ENCODE measurements at places on chromosomes 16 and 17. TPM values are rescaled to one million over a fixed set of nuclear protein-coding genes. Genes with fewer than 3 reads are reported as not detected.

- DNase-seq, result peak; percentile 81
Observed at GRCh38 chr17:75877752-75878173, 618 bp downstream of the TRIM47 start.

GRCh38 chr17:62663304-62663703 lies 35.8 kb downstream of the MRC2 start:
- DNase-seq, result no peak

- peak; percentile 61 for DNase-seq
Observed at GRCh38 chr16:55494994-55495421, 13.9 kb upstream of the LPCAT2 start.

DNA sequence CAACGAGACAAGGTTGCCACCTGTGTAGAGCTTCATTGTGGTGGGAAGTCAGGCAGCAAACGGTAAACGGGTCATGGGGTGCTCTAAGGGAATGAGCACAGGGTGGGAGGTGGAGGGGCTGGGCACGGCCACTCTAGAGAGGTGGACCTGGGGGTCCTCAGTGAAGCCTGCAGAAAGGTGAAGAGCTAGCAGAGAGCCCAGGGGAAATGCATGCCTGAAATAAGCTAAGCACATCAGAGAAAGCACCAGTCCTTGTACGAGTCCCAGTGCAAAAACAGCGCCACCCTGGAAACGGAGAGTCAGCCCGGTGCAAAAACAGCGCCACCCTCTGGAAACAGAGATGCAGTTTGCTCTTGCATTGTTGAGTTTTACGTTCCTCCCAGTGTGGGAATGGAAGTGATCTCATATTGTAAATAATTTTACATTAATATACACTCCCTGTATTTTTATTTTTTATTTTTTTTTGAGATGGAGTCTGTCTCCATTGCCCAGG lies 65.0 kb downstream of the TBC1D16 start:
- peak; percentile 74 for DNase-seq

DNA sequence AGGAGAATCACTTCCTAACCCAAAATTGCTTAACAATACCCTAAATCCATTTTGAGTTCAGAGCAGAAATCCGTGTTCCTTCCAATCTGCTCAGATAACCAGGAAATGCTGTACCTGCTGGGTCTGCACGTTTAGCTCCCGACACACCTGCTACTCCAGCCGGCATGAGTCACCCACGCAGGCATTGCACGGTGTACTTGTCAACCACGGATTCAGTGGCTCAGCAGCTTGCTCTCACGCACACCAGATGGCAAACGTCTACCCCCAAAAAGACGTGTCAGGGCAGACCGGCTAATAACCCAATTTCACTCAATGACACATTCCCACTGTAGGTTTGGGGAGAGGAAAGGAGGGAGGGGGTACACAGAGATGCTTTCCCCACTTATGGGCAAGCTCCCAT lies 468.1 kb downstream of the SOX9 start:
- DNase-seq, result peak; percentile 80

- DNase-seq, result no peak
Observed at GRCh38 chr16:23948949-23949411, 113.2 kb downstream of the PRKCB start.

- DNase-seq, result peak; percentile 34
Observed at GRCh38 chr17:77681861-77682260, 276.6 kb upstream of the TNRC6C start.

GRCh38 chr17:47736501-47737495 lies 3.8 kb downstream of the TBX21 start:
- DNase-seq, result no peak

- no peak for DNase-seq
Observed at GRCh38 chr17:888998-889441, 90.6 kb downstream of the NXN start.

- DNase-seq, result no peak
Observed at GRCh38 chr17:15479703-15480102, 12.3 kb upstream of the CDRT4 start.

GRCh38 chr16:67685388-67686112 lies 18.9 kb downstream of the C16orf86 start:
- DNase-seq, result no peak

GRCh38 chr16:54193013-54193664 lies 93.4 kb downstream of the IRX3 start:
- no peak for DNase-seq

GRCh38 chr17:57349541-57350247 lies 93.4 kb downstream of the MSI2 start:
- no peak for DNase-seq

GRCh38 chr16:55154262-55154661 lies 169.7 kb upstream of the IRX6 start:
- no peak for DNase-seq

- DNase-seq, result no peak
Observed at GRCh38 chr17:34379868-34380267, 16.8 kb upstream of the CCL1 start.

DNA sequence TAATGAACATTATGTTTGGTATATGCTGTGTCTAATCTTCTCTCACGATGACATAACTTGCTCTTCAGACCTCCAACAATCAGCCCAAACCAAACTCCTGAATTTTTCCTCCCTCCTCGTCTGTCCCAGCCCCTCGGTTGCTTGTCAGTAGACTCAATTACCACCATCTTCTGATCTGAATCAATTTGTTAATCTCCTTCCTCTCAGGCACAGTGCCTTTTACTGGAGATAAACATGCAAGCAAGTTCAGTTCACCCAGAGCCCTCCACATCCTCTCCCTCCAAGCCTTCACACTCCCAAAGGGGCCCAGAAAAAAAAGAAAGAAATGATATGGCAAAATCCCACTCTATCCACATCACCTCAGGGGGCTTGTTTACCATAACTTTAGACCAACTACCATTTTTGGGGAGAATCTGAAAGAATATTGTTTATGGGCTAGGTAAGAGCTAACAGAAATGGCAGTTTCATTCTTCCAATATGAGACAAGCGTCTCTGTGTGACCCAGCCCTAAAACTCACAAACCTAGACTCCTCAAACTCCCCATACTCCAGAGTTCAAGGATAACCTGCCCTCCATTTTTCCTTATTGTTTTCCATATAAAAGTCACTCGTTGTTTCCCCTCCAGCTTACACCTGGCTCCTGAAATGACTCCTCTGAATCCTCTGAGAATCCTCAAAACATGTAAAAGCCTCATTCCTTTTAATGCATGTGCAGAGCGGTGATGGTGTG lies 1.5 kb downstream of the TEX2 start:
- DNase-seq, result no peak

DNA sequence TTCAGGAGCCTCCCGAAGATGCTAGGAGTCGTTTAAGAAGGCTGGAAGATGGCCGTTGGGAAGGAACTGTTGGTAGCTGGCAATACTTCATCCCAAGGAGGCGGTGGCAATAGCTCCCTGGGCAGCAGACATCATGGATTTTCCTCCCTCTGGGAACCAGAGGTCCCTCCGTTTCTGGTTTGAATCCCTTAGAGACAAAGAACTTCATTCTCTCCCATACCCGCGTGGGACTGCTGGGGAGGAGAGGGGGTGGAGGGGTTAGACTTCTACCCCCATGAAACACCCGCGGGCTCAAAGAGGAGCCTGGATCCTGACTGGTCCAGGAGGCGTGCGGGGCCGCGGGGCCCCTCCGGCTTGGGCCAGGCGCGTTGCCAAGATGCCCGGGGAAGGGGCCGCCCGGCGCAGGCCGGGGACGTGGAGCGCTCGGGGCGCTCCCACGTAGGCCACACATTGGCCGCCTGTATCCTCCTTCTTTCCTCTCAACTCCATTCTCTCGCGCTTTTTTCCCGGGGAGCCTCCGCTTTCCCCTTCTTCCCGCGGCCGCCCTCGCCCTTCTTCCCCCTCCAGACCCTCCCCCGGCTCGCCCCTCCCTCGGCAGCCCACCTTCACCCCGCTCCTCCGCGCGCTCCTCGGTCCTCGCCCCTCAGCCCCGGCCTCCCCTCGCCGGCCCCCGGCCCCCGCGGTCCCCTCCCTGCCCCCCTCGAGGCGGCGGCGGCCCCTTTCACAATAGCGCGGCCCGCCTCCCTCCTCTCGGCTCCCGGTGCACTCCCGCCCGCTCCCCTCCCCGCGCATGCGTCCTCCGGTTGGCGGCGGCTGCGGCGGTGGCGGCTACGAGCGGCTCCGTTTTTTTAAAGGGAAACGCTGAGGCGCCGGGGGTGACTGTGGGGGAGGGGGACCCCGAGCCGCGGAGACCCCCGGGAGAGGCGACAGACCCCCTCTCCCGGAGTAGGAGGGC lies at the start of gene MSL1:
Gene MSL1, plus strand, starts transcription at position 791 of the 955 bp plus-strand sequence. CDS start 642 bp downstream, outside the sequence.
- peak; percentile 90 for DNase-seq

DNA sequence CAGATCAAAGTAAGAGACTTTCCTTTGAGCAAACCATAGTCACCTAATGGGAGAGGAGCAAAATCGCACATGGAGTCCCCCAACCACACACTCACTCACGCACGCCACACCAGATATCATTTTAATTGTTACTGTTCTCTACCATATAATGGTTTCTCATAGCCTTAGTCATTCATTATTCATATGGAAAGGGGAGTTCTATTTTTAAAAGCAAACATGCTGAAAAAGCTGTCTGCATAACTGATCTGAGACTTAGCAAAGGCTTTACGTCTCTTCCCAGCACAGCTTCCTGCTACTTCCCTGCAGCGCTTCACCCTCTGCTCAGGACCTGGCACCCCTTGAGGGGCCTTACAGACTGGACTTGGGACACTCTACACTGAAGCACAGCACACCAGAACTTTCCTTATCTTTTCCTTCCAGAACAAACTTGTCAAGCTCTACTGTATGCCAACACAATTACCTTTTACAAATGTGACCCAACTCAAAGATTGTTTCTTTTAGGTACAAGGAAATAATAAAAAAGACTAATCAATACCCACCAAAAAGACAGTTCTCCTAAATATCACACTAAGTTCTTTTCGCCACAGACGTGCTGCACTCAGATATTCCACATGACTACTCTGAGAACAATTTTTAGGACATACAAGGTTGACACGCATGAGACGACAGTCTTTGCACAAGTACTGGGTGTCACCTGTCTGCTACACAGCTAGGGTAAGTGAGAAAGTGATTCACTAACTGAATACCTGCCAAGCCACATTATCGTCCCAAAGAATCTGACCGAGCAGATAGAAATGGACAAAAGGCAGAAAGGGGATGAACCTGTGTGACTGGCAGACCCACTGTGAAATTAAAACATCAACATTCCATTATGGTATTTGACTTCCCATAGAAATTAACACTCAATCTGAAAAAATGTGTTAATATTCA lies 21.5 kb downstream of the SRP68 start:
- peak; percentile 41 for DNase-seq

DNA sequence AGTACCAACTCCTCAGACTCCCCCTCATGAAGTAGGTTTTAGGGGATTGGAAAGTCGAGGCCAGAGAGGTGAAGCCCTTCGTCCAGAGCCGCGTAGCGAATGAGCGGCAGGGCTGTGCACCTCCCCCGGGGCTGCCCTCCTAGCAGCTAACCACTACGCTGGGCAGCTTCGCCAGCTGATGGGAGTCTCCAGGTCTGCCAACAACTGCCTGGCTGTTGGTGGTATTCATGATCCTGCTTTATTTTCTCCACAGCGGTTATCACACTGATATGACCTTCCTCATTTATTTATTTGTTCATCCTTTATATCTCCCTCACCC lies 773 bp upstream of the NETO2 start:
- no peak for DNase-seq

DNA sequence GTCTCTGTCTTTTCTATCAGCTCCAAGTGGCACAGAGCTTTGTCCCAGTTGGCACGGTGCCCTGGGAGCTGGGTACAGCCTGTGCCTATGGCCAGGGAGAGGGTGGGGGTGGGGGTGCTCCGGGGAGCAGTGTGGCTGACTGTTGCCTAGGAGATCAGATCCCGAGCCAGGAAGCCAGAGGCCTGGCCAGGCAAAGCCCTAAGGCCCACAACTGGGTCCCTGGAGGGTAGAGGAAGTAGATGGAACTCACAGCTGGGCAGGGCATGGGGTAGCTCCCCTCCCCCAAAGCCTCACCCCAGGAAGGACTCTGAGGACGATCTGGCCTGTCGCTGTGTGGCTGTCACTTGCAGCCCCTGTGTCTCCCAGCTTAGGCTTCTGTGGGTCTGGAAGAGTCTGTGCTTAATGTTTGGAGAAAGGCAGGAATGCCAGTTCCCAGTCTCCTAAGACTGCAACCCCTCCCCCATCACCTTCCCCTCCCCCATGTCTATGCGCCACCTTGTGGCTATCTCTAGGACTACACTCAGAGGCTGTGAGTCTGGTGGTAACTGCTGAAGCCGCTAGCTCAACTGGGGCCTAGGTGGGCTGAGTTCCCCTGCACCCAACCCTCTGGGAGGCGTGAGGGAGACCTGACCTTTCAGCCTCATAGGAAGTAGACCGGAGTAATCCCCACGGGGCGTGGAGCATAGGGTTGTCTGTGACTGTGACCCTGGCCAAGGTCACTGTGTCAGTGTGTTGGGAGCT lies 12.6 kb downstream of the THRA start:
- DNase-seq, result peak; percentile 85

DNA sequence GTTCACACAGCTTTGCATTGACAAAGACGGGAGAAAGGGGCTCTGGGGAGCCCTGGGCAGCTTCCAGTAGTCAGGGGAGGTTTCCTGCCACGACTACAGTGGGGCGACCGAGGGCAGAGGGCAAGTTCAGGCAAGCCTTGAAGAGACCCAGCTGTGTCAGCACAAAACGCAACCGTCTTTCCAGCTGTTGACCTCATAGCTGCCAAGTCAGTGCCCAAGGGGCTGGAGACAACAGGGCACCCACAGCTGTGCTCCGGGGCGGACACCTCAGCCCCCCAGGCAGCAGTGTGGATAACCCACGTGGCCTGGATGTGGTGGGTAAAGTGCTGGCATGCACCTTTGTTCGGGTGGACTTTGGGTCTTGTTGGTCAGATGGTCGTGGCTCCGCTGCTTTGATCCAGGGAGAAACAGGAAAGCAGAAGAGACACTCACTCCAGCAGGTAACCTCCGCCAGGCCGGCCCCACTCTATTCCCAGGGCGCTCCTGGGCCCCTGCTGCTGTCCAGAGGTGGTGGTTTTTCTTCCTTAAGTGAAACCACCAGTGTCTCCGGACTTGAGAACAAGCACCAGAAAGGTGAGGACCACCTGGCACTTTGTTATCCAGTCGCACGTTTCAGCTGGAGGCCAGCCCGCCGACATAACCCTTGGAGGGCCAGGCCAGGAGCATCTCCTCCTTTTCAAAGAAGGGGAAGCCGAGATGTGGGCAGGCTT lies 17.6 kb upstream of the CBX2 start:
- DNase-seq, result no peak

- DNase-seq, result no peak
Observed at GRCh38 chr16:83744441-83744981, 63.3 kb upstream of the HSBP1 start.

GRCh38 chr16:17970157-17970765 lies 366.3 kb downstream of the NPIPA8 start:
- no peak for DNase-seq

Gene HEATR9
- not detected for total RNA-seq

Gene CD300H
- total RNA-seq, result 0.45 TPM

Gene WNT3
- 0.64 TPM for total RNA-seq

Gene MT1H
- total RNA-seq, result 180 TPM

Gene TOX3
- total RNA-seq, result 50.5 TPM

Gene SPNS3
- 1.0 TPM for total RNA-seq

Gene TBC1D26
- not detected for total RNA-seq

Gene PDILT
- total RNA-seq, result not detected

Gene SOX15
- total RNA-seq, result 0.61 TPM

Gene ADAM11
- total RNA-seq, result 0.42 TPM

Gene MYO15A
- total RNA-seq, result 1.1 TPM

Gene ECI1
- total RNA-seq, result 109 TPM

Gene SPN
- total RNA-seq, result 2.3 TPM

Gene KRTAP4-7
- total RNA-seq, result not detected

Data from colonic mucosa (tissue), 4 donors.